COR-L47 (cell line): ENCODE measurements at places on chromosomes 7 and 10.
A peak's percentile ranks its signal among the peaks of the same experiment; 100 is the strongest.

- DNase-seq, result no peak
These were observed 41.7 kb downstream of the TNPO3 start for GRCh38 chr7:129013048-129013724.

- no peak for DNase-seq
These were observed 5.9 kb upstream of the ANKRD7 start for GRCh38 chr7:118218413-118219156.

GRCh38 chr7:77975672-77976480, 177.3 kb downstream of the PHTF2 start:
- DNase-seq, result no peak

- DNase-seq, result no peak
These were observed 206.0 kb downstream of the CXCL12 start for GRCh38 chr10:44178856-44179255.

- DNase-seq, result no peak
These were observed 114.2 kb downstream of the ADCY1 start for GRCh38 chr7:45688382-45688781.

- no peak for DNase-seq
These were observed 50.5 kb downstream of the TPST1 start for GRCh38 chr7:66255534-66256100.

DNA sequence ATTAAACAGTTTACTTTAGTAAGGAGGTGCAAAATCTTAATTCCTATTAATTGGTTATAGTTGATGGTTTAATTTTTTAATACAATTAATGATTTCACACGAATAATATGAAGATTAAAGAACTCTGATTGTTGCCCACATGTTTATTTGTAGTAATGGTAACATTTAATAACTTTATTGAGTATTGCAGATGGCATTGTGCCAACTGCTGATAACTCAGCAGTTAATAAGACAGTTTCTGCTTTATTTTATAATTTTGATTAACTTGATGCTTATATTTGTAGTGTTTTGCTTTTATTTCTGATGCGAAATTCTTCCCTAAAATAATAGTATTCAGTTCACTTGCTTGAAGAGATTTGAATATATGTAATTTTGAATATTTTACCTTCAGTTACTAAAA, 2.8 kb downstream of the DNAJB9 start:
- no peak for DNase-seq

DNA sequence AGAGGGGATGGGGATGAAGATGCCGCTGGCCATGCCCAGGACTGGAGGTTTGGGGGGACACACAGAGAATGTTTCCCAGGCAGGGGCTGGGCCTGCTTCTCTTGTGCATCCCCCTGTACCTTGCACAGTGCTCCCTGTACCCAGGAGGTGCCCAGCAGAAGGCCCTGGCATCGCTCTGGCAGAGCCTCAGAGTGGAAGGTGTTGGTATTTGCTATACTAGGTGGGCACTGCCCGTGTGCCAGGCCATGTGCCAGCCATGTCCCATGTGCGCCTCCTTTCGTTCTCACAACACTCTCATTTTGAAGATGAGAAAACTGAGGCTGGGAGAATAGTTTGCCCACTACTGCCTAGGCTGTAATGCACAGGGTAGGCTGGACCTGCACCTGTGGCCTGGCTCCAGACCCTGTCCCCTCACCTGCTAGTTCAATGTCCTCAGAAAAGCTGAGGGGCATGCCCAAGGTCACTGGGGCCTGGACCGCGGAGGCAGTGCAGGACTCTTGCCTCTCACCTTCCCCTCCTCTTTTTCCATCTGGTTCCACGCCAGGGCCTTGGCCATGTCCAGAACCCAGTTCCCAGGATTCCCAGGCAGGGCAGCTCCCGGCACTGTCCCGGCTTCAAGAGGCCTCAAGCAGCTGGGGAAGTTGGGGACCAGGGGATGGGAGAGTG, 64.7 kb downstream of the GOLGA7B start:
- no peak for DNase-seq

- no peak for DNase-seq
These were observed 149.8 kb downstream of the NSUN6 start for GRCh38 chr10:18501629-18502028.

- no peak for DNase-seq
These were observed 42.6 kb upstream of the FAM133B start for GRCh38 chr7:92632791-92633190.

DNA sequence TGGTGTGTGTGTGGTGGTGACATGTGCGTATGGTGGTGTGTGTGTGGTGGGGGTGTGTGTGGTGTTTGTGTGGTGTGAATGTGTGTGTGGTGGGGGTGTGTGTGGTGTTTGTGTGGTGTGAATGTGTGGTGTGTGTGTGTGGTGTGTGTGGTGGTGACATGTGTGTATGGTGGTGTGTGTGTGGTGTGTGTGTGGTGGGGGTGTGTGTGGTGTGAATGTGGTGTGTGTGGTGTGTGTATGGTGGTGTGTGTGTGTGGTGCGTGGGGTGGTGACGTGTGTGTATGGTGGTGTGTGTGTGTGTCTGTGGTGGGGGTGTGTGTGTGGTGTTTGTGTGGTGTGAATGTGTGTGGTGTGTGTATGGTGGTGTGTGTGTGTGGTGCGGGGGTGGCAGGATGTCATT, 453.1 kb downstream of the DNAJB6 start:
- DNase-seq, result no peak

DNA sequence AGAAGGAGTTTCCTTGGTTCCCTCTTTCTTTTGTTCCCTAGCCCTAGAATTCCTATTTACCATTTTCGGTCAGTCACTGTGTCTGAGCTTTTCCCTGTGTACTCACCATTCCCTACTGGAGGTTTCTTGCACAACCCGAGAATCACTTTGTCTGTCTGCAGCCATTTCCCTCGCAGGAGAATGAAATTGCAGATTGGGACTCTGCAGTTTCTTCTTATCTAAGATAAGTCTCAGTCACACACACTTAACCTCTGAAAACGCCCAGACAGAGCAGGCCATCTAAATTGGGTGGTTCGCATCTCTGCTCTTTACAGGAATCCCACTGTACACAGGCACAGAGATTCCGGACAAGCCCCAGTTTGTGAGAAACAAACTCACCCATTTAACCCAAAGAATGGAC, 58.6 kb upstream of the CNTNAP2 start:
- no peak for DNase-seq

DNA sequence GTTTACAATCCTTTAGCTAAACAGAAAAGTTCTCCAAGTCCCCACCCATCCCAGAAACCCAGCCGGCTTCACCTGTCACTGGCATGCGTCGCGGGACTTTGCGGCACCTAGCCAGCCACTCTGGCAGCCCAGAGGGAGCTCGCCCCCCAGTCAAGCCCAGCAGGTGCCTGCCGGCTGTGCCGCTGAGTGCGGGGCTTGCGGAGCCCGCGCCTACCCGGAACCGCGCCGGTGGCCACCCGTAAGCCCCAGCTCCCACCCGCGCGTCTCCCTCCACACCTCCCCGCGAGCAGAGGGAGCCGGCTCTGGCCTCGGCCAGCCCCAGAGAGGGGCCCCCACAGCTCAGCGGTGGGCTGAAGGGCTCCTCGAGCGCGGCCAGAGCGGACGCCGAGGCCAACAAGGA, 446.1 kb downstream of the GRM8 start:
- no peak for DNase-seq

DNA sequence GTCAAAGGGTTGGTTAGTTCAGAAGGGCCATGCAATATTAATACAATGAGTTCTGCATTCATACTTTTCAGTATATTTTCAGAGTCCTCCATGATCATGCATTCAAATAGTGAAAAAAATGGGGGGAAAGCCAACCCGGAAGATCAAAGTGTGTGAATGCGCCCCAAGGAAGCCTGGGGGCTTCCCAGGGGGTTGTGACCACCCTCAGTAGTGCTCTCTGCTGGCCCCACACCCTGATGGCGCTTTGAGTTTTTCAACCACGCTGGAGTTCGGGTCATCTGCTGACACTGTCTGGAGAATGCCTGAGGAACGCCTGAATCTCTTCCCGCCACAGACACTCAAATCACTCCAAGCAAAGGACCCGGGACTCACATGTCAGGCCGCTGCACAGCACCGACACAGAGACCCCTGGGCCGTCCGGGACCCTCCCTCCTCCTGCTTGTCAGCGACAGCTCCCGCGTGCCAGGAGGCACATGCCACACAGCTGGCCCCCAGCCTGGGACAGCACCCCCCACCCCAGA, 1.0 kb downstream of the TNS3 start:
- no peak for DNase-seq

DNA sequence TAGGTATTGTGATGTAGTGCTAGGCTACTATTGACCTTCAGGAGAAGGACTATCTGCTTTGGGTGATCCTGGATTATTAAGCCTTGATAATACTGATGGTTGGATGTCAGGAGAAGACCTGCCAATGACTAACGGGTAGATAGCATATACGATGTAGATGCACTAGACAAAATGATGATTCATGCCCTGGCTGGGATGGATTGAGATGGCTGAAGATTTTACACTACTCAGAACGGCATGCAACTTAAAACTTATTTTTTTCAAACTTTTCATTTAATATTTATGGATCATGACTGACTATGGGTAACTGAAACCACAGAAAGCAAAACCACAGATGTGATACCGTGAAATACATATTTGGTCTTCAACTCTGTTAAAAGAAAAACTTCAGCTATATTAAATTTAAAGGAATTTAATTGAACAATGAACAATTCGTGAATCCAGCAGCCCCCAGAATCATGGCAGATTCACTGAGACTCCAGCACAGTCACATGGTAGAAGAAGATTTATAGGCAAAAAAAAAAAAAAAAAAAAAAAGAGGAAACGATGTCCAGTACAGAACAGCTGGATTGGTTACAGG, 124.6 kb upstream of the CDK13 start:
- no peak for DNase-seq

- no peak for DNase-seq
These were observed 28.1 kb downstream of the INSYN2A start for GRCh38 chr10:127168261-127168660.

- no peak for DNase-seq
These were observed 74.1 kb upstream of the PTPRZ1 start for GRCh38 chr7:121798896-121799295.

- DNase-seq, result peak; percentile 19
These were observed 135.9 kb upstream of the PODXL start for GRCh38 chr7:131692131-131692960.

DNA sequence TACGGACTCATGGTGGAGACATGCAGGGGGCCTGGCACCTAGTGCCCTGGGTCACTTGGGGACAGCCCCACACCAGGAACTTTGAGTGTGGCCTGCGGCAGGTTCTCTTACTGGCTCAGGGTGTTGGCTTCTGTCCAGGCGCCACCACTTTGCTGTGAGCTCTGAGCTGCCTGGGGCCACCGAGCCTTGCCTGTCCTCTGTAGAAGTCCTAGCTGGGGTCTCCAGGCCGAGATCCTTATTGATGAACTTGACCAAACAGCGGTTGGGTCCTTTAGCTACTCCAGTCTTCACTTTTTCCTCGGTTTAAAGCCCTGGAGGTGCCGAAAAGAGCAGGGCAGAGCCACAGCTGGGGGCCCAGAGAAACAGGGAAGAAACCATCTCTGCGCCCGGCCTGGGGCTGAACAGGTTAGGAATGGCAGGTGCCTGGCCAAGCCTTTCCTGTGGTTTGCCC, 41.3 kb downstream of the ZNF467 start:
- DNase-seq, result no peak
